ENCODE measurements at places on chromosomes 12 and 14.

DNA sequence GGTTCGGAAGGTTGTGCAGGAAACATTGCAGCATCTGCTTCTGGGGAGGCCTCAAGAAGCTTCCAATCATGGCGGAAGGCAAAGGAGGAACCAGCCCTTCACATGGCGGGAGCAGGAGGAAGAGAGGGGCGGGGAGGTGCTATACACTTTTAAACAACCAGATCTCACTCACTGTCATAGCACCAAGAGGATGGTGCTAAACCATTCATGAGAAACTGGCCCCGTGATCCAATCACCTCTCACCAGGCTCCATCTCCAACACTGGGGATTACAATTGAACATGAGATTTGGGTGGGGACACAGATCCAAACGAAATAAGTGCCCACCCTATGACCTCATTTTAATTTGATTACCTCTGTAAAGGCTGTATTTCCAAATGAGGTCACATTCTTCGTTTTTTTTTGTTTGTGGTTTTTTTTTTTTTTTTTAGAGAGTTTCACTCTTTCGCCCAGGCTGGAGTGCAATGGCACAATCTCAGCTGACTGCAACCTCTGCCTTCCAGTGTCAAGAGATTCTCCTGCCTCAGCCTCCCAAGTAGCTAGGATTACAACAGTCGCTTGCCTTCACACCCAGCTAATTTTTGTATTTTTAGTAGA, 11.4 kb upstream of the ORAI1 start:
- DNase-seq: no peak

DNA sequence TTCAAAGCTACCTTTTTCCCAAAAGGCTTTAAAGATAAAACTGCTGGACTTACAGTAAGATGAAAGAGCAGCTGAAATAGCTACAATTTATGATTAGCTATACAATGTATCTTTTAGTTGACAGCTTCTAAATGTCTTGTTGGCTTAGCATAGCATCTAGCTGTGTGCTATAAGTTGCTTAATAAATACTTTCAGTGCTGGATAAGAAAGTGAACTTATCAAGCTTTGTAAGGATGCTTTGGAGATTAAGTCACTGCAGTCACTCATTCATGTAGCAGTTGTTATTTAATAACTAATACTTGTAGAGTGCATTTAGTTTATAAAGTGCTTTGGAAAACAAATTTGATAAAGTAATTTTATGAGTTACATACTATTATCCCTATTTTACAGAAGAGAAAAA, 14.6 kb downstream of the CFAP54 start:
- peak; percentile 13 for DNase-seq

- DNase-seq: peak; percentile 75
These were observed 7.4 kb downstream of the IFI27L1 start for GRCh38 chr14:94088516-94088915.

- DNase-seq: no peak
These were observed 3.2 kb upstream of the DIO3 start for GRCh38 chr14:101557811-101558738.

DNA sequence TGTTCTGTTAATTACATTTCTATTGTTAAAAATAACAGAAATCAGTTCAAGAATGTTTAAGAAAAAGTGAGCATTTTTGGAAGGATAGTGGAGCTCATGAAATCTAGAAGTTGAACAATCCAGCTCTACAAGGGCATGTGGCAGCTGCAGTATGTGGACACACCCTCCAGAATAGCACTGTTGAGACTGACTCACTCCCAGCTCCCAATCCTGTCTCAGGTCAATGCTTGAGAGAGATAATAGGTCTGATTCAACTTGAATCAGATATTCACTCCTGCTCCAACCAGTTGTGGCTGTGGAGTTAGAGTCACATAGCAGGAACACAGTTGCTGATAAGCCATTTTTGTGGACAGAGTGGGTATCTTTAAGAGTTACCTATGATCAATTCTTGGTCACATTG, 113.0 kb upstream of the NTF3 start:
- peak; percentile 73 for DNase-seq

DNA sequence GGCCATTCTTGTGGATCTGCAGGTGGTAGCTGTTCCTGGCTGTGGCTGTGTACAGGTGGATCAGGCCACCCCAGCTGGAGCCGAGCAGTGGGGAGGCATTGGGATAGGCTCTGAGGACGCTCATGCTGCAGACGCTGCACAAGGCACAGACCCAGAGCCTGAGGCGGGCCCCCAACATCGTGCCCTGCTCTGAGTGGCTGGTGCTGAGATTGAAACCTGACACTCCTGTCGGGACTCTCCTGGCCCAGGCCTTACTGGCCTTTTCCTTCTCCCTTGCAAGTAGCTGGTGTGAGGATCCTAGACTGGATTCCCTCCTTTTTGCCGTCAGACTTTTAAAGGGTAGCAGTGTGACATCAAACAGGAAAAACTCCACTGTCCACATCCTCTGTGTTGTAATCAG, at the start of gene FGF23:
TSS of gene FGF23 (minus strand) at position 308 of the 400 bp plus-strand sequence. CDS start at position 178, 130 bp downstream.
- peak; percentile 56 for DNase-seq

DNA sequence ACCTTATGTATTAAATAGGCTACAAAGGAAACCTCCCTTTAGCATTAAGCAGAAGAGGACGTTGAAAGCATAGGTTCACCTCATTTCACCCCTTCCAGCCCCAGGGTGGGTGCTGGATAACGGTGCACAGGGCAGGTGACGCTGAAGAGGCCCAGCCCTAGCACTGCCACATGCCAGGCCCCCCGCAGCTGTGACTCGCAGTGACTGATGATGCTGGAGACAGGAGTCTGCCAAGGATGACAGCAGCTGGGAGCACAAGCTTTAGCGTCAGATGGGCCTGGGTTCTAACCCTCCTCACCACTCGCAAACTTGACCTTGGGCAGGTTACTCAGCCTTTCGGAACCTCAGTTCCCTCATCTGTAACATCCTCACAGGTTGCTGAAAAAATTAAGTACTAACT, 76.7 kb downstream of the TBK1 start:
- DNase-seq: peak; percentile 30

DNA sequence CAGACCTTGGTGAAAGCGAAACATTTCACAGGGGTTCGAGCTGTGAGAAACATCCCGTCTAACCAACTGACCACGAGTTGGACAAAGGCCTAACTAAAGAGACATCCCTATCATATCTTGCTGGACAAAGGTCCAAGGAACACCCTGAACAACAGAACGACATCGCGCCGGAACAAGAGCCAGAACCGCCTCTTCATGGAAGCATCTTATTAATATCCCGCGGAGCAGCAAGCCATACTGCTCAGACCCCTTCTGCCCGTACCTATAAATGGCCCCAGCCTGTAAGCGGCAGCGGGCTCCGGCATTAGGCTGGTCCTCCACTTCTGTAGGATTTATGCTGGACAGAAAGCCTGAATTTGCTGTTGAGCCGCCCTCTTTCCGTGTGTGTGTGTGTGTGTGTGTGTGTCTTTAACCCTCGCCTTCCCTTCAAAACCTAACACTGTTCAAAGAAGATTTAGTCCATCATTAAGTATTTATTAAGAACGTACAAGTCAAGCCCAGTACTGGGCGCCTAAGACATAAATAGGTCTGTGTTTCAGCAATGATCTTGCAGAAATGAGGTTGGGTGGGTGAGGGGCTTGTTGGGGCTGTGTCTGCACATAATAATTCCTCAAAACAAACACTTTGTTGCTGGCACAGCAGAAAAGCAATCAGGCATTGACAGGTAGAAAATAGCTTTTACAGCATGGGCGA, 1.9 kb downstream of the SLC6A15 start:
- DNase-seq: no peak

DNA sequence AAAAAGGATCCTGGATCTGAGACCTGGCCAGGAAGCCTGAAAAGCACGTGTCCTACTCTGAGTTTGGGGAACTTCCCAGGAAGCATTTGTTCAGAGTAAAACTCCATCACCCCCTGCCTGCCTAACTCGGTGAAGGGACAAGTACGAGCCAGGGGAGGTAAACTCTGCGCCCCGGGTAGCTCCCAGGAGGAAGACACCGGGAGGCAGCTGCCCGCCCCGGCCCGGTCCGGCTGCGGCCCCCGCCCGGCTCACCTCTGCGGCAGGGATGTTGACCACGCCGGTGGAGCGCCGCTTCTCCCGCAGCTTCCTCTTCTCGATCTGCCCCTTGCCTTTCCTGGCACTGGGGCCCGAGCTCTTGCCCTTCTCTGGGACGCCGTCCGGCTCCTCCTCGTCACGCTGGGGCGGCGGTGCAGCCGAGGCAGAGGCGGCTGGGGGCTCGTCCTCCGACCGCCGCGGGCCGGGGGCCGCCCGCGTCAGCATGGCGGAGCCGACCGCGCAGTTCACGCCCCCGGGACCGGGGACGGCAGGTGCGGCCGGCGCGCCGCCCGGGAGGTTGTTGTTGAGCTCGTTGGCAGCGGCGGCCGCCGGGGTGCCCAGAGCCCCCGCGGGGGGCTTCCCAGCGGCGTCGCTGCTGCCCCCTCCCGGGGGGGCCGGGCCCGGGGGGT, 1.2 kb downstream of the PAWR start:
- peak; percentile 57 for DNase-seq

GRCh38 chr12:57031138-57031725, 14.9 kb upstream of the TAC3 start:
- no peak for DNase-seq

- DNase-seq: peak; percentile 31
These were observed 48.5 kb upstream of the RIMBP2 start for GRCh38 chr12:130764475-130765185.

Data from EH (cell line).